ENCODE measurements at places on chromosomes 4 and X.

GRCh38 chr4:110967936-110968335 is 345.1 kb upstream of the PITX2 start:
- no peak for DNase-seq

DNA sequence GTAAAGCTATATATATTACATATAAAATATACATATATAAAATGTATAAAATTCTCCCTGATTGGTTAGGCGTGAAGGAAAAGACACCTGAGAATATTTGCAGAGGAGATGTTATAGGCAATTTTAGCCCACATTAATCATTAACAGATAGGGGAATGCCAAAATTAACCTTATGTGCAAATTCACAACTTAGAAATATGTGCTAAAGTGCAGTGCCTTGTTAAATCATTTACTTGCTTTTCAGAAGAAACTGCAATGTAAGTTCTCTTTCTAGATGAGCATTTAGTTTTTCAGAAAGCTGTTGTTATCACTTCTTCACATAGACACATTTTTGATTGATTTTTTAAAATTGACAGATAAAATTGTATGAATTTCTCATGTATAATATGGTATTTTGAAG is 5.6 kb downstream of the TASL start:
- no peak for DNase-seq

GRCh38 chrX:19057856-19058255 is 64.4 kb downstream of the ADGRG2 start:
- no peak for DNase-seq

GRCh38 chrX:41412261-41413081 is 34.7 kb upstream of the NYX start:
- DNase-seq, result no peak

GRCh38 chrX:151679798-151680402 is 15.4 kb upstream of the PRRG3 start:
- DNase-seq, result no peak

DNA sequence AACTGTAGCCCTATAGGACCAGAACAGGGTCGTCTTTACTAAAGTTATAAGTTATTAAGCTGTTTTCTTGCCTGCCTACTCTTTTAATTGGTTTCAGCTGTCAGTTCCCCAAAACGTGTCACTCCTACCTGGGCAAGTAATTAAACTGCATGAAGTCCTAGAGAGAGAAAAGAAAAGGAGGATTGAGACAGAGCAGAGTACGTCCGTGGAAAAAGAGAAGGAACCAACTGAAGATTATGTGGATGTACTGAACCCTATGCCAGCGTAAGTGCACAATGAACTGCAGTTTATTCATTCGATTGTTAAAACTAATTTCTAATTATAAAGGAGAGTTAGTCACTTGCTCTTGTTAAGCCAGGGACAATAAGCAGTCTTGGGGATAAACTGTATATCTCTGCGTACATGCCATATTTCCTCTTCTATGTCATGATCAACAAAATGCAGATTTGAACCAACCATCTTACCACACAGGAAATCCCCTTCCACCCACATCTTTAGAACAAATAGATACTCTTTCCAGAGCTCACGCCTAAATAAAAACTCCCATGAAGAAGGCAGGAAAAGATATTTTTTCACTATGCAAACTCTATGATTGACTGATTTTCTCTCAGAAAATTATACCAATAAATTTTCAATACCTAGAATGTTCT is 22.8 kb downstream of the STAP1 start:
- DNase-seq, result peak; percentile 17

GRCh38 chr4:18398661-18399060 is 377.1 kb upstream of the LCORL start:
- no peak for DNase-seq

DNA sequence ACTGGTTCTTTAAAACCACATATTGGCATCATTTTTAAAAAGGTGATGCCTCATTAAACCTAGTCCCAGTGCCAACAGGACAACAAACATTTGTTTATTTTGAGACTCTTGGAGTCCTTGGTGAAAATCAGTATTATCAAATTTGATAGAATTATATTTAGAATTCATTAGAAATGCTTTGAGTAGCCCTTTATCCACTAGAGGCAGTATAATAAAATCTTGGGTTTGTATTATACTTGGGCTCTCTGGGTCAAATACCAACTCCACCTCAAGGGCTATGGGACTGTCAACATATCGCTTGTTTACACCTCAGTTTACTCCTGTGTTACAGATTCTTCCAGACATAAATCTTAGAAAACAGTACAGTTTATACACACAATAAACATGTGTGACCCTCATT is 335.7 kb upstream of the FSTL5 start:
- no peak for DNase-seq

GRCh38 chr4:189143263-189143952 is 797.3 kb upstream of the FRG1 start:
- DNase-seq, result no peak

DNA sequence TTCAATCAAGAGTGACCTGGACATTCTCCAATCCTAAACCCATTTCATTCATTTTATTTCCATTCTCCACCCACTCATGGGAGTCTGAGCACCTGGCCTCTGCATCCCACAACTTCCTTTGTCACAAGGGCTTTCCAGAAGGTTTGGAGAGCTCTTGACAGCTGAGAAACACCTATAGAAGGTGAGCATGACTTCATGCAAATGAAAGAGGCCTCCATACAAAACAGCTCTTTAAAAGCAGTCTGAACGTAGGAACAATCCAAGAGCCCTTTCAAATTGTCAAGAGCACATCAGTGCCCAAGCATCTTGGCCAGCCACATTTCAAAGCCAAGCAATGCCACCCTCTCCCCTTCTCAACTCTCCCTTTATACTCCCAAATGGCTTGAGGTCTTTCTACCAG is 74.9 kb upstream of the RAP2C start:
- DNase-seq, result no peak

DNA sequence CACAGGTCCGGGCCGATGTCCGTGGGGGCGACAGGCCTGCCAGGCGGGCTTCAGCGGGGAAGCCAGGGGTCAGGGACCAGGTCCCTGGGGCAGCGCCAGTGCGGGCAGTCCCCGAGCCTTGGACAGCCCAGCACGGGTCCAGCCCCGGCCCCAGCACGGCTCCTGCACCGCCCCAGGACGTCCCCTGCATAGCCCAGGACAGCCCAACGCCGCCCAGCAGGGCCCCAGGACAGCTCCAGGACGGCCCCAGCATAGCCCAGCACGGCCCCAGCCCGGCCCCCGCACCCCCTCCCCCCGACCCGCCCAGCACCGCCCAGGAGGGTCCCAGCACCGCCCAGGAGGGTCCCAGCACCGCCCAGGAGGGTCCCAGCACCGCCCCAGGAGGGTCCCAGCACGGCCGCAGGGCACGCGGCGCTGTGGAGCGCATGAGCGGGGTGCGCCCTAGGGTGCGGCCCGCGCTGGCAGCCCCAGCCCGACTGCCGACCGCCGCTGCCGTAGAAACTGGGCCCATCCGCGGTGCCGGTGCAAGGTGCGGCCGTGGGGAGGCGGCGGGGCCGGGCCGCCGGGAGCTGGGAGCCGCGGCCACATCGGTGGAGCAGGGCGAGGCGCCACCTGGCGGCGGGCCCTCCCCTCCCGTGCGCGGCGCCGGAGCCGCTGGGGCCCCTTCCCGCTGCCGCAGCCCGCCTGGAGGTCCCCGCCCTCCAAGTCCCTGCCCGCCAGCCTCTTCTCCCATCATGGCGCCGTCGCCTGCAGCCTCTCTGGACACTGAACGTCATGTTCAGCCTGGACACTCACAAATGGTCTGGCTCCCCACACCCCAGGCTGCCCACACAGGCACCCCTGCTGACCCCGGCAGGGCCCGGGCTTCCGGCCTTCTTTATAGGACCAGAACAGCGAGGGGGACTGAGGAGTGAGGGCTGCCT is 106.8 kb upstream of the NKX1-1 start:
- DNase-seq, result peak; percentile 21

GRCh38 chrX:78593701-78594100 is 65.4 kb downstream of the RTL3 start:
- no peak for DNase-seq

- no peak for DNase-seq
Measured at GRCh38 chr4:162791226-162791625, 375.5 kb downstream of the NAF1 start.

GRCh38 chr4:153413842-153414241 is 52.3 kb upstream of the TMEM131L start:
- DNase-seq, result no peak

- no peak for DNase-seq
Measured at GRCh38 chr4:18435781-18436180, 414.2 kb upstream of the LCORL start.

GRCh38 chr4:70915036-70915815 is 13.1 kb downstream of the MOB1B start:
- no peak for DNase-seq

- no peak for DNase-seq
Measured at GRCh38 chr4:3466691-3467600, 3.8 kb downstream of the DOK7 start.

DNA sequence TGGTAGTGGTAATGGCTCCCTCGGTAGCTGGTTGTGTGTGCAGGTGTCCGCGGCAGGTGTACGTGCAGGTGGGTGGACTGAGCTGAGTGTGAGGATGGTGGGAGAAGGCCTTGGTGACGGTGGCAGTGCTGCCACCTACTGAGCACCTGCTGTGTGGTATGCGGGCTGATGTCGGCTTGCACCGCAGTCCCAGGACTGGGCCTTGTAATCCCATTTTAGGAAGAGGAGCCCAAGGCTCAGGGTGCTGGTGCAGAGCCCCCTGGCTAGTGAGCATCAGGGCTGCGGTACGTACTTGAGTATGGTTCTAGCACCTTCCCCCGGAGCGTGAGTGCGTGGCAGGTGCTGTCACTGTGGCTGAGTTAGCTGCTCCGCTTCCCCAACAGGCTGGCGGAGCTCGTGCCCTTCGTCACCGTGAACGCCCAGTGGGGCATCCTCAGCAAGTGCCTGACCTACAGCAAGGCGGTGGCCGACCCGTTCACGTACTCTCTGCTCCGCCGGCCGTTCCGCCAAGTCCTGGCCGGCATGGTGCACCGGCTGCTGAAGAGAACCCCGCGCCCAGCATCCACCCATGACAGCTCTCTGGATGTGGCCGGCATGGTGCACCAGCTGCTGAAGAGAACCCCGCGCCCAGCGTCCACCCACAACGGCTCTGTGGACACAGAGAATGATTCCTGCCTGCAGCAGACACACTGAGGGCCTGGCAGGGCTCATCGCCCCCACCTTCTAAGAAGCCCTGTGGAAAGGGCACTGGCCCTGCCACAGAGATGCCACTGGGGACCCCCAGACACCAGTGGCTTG is 5.7 kb upstream of the CPZ start:
- no peak for DNase-seq

DNA sequence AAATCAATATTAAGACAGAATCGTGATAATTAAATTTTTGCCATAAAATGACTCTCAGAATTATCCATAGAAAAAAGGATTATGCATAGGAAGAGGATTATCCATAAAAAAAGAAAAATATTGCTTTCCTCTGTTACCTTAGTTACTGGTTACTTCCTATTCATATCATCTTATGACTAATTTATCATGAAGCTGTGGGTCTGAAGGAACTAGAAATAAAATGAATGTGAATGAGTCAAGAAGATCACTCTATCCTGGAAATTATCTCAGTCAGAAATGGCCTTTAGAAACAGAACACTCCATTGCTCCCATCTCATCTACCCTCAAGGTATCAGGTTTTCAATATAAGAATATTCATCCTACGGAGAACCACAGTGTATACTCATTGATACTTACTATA is 19.4 kb downstream of the RPS6KA6 start:
- DNase-seq, result no peak

DNA sequence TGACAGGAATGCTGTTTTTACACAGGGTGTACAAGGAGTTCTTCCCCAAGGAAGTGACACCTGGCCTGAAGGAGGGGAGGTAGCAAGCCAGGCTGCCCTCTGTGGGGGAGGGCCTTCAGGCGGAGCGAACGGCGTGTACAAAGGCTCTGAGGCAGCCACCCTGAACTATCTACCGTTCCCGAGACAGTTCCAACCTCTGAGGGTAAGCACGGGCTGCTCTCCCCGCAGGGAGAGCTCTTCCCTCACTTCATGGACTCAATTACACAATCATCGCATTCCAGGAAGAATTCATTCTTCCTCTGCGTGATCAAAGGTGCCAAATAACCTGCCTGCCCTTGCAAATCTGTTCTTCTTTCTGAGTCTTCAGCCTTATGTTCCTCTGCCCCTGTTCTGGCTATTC is 4.8 kb downstream of the ELK1 start:
- no peak for DNase-seq

GRCh38 chrX:7149411-7149810 is 1.5 kb upstream of the PUDP start:
- no peak for DNase-seq

GRCh38 chr4:80897537-80898303 is 132.8 kb upstream of the BMP3 start:
- no peak for DNase-seq
